ENCODE measurements at places on chromosomes 16 and 17.
A peak's percentile ranks its signal among the peaks of the same experiment; 100 is the strongest.

DNA sequence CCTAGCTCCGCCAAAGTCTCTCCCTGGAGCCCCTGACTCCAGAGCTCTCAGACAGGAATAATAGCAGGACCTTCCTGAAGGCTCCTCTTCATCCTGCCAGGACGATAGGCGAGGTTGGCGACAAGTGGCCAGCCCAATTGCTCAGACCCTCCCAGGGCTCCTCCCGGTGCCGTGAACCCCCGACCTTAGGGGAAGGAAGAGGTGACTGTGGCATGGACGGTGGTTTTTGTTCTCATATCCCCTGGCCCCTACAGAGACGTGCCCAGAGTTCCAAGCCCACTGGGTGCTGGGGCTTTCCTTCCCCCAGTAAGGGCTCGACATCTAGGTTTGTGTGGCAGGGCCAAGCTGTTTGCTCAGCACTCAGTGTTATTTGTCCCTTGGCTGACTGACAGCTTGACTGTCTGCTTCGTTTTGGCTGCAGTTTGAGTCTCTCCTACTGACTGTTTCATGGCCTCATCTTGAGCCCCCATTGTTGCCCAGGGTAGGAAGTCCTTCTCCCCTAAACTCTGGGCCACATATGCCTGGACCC, 4.6 kb upstream of the ADCY7 start:
- H3K27me3 ChIP-seq, result peaks cover 5% of the 10 kb centered on the region
- DNase-seq, result no peak
- peaks cover 50% of the 10 kb centered on the region for H3K4me1 ChIP-seq
- no peak overlapping the region for H3K27ac ChIP-seq
- H3K36me3 ChIP-seq, result peaks cover 3% of the 10 kb centered on the region
- H3K4me3 ChIP-seq, result no peak overlapping the region

- no peak overlapping the region for H3K4me3 ChIP-seq
- no peaks in the 10 kb centered on the region for H3K4me1 ChIP-seq
- DNase-seq, result no peak
- H3K36me3 ChIP-seq, result no peaks in the 10 kb centered on the region
- H3K27ac ChIP-seq, result no peak overlapping the region
- H3K27me3 ChIP-seq, result no peaks in the 10 kb centered on the region
Measured at GRCh38 chr16:54602666-54603065, 316.1 kb upstream of the IRX3 start.

DNA sequence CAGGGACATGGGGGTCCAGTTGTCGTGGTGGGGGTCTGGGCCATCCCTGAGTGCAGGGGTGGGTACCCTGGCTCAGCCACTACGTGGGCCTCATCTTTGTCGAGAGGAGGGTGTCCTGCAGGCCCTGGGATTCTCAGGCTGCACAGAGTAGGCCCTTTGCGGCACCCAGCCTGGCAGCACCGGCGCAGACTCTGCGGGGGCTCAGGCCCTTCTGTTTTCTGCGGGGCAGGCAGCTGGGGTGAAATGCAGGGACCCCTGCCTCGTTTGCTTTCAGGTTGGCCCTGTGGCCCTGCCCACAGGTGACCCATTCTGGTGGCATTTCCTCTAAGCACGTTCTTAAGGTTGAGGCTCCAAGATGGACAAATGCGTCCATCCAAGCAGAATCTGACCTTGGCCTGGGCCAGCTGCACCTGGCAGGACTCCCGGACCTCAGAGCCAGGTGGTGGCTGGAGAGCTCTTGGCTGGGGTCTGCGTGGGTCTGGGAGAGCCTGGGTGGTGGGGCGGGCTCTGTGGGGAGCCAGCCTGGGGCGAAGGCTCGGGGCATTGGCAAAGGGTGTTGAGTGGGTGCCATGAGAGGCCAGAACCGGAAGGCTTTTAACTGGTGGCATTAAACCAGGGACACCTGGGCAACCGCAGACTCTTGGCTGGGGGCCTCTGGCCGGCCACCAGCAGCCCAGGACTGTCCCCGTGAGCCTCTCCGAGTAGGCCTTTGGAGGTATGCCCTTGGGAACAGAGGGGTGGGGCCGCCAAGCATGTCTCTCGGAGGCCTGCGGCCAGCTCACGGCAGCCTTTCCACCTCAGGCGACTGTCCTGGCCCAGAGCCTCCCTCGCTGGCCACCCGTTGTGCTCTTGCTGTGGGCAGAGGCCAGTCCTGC, 16.9 kb downstream of the PRSS27 start:
- H3K36me3 ChIP-seq, result peaks cover 2% of the 10 kb centered on the region
- no peak overlapping the region for H3K27ac ChIP-seq
- H3K27me3 ChIP-seq, result no peaks in the 10 kb centered on the region

GRCh38 chr17:29237476-29238132, 9.1 kb upstream of the CRYBA1 start:
- peaks cover 11% of the 10 kb centered on the region for H3K4me1 ChIP-seq
- no peak overlapping the region for H3K4me3 ChIP-seq
- no peaks in the 10 kb centered on the region for H3K36me3 ChIP-seq
- H3K27ac ChIP-seq, result no peak overlapping the region
- H3K27me3 ChIP-seq, result no peaks in the 10 kb centered on the region

GRCh38 chr17:40615068-40615840, 32.4 kb downstream of the SMARCE1 start:
- H3K36me3 ChIP-seq, result no peaks in the 10 kb centered on the region
- H3K4me3 ChIP-seq, result peak overlapping the region; percentile 33
- peaks cover 90% of the 10 kb centered on the region for H3K4me1 ChIP-seq
- DNase-seq, result peak; percentile 53
- H3K27me3 ChIP-seq, result no peaks in the 10 kb centered on the region
- peak overlapping the region; percentile 88 for H3K27ac ChIP-seq

GRCh38 chr16:23650674-23651416, 9.6 kb downstream of the DCTN5 start:
- no peak overlapping the region for H3K27ac ChIP-seq
- peaks cover 36% of the 10 kb centered on the region for H3K4me1 ChIP-seq
- peaks cover 64% of the 10 kb centered on the region for H3K36me3 ChIP-seq

- H3K36me3 ChIP-seq, result peaks cover 21% of the 10 kb centered on the region
- H3K27ac ChIP-seq, result no peak overlapping the region
- no peak overlapping the region for H3K4me3 ChIP-seq
- no peak for DNase-seq
- no peaks in the 10 kb centered on the region for H3K27me3 ChIP-seq
Measured at GRCh38 chr17:37458805-37459204, 30.9 kb upstream of the DUSP14 start.

GRCh38 chr17:17757391-17757791, 76.1 kb downstream of the RAI1 start:
- H3K27ac ChIP-seq, result peak overlapping the region; percentile 86
- peak; percentile 55 for DNase-seq
- peak overlapping the region; percentile 36 for H3K4me3 ChIP-seq

- no peaks in the 10 kb centered on the region for H3K27me3 ChIP-seq
- no peak overlapping the region for H3K4me3 ChIP-seq
- H3K36me3 ChIP-seq, result no peaks in the 10 kb centered on the region
- no peak for DNase-seq
- no peak overlapping the region for H3K27ac ChIP-seq
Measured at GRCh38 chr17:9529033-9529700, 46.5 kb downstream of the STX8 start.

DNA sequence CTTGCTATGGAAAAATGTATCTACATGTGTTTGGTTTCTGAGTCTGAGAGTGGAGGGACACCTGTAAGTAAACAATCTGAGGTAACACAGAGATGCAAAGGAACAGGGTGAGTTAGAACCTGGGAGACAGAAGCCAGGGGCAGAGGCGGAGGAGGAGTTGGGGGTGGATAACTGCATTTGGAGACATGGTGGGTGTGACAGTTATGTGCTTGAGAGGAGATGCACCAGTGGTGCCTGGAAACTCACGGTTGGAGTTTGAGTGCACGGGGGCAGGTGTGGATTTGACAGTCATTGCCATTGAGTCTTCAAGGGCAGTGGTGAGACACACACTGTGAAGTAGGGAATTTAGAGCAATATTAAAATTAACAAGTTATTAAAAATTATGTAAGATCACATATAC, 6.5 kb downstream of the NUP93 start:
- peaks cover 3% of the 10 kb centered on the region for H3K4me1 ChIP-seq
- no peak overlapping the region for H3K4me3 ChIP-seq
- DNase-seq, result no peak
- H3K27ac ChIP-seq, result no peak overlapping the region
- H3K27me3 ChIP-seq, result no peaks in the 10 kb centered on the region

DNA sequence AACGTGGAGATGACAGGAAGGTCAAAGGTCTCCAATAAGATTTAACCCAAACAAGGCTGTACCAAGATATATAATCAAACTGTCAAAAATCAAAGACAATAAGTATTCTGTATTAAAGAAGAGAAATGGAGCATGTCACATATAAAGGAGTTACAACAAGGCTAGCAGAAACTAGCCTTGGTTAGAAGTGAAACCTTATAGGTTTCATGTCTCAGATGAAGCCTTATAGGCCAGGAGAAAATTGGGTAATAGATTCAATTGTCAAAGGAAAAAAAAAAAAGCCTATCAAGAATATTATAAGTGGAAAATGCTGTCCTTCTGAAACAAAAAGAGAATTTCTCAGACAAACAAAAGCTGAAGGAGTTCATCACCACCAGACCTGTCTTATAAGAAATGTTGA, 419.4 kb downstream of the CDH11 start:
- H3K4me3 ChIP-seq, result no peak overlapping the region
- no peak for DNase-seq
- H3K27me3 ChIP-seq, result no peaks in the 10 kb centered on the region
- no peaks in the 10 kb centered on the region for H3K36me3 ChIP-seq

DNA sequence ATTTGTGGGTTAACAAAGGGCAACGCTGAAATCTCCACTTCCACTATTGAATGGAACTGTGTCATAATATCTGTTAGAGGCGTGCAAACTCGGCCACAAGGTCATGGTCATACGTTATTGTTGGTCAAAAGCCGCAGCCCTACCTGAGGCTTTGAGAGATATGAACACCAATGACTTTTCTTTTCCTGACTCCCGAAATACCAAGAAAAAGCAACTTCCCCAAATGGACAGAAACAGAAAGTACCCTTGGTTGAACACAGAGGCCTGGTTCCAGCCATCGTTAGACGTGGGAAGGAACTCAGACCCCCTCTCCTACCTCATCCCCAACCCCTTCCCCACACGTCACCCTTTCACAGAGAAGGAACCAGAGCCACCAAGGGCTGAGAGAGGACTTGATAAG, 1.4 kb upstream of the PIK3R5 start:
- peaks cover 46% of the 10 kb centered on the region for H3K4me1 ChIP-seq
- no peaks in the 10 kb centered on the region for H3K27me3 ChIP-seq
- H3K36me3 ChIP-seq, result peaks cover 37% of the 10 kb centered on the region
- peak overlapping the region; percentile 97 for H3K4me3 ChIP-seq
- DNase-seq, result no peak

GRCh38 chr16:77805398-77805797, 17.0 kb downstream of the VAT1L start:
- no peaks in the 10 kb centered on the region for H3K4me1 ChIP-seq
- H3K27me3 ChIP-seq, result peaks cover under 1% of the 10 kb centered on the region
- H3K4me3 ChIP-seq, result no peak overlapping the region
- no peak overlapping the region for H3K27ac ChIP-seq
- H3K36me3 ChIP-seq, result no peaks in the 10 kb centered on the region

DNA sequence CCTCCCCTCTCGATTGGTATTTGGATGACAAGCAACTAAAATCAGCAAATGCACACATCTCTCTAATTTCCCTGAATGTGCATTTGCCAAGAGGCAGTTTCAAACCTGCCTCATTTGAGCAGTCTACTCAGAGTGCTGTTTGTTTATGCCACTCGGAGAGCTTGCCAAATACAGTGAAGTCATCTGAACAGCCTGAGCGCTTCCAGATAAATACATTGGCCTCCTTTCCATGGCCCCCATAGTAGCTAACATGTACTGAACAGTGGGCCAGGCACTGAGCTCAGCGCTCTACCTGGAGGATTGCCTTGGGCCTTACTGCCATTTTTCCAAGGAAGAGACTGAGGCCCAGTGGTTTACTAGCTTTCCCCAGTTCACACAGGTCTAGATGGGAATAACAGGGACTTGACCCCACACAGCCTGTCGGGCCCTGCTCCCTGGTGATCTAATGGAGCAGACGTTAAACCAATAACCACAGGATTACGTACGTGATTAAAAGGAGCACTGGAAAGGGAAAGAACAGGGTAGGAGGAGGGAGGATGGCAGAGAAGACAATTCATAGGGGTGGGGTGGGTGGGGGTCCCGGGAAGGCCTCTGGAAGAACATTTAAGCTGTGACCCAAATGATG, 18.7 kb upstream of the ANKRD40CL start:
- peaks cover 26% of the 10 kb centered on the region for H3K27me3 ChIP-seq
- H3K36me3 ChIP-seq, result no peaks in the 10 kb centered on the region
- H3K27ac ChIP-seq, result no peak overlapping the region
- no peak for DNase-seq

- no peaks in the 10 kb centered on the region for H3K36me3 ChIP-seq
- no peak overlapping the region for H3K27ac ChIP-seq
- H3K4me3 ChIP-seq, result no peak overlapping the region
- no peak for DNase-seq
- no peaks in the 10 kb centered on the region for H3K27me3 ChIP-seq
- H3K4me1 ChIP-seq, result no peaks in the 10 kb centered on the region
Measured at GRCh38 chr16:52718046-52718445, 171.1 kb upstream of the TOX3 start.

DNA sequence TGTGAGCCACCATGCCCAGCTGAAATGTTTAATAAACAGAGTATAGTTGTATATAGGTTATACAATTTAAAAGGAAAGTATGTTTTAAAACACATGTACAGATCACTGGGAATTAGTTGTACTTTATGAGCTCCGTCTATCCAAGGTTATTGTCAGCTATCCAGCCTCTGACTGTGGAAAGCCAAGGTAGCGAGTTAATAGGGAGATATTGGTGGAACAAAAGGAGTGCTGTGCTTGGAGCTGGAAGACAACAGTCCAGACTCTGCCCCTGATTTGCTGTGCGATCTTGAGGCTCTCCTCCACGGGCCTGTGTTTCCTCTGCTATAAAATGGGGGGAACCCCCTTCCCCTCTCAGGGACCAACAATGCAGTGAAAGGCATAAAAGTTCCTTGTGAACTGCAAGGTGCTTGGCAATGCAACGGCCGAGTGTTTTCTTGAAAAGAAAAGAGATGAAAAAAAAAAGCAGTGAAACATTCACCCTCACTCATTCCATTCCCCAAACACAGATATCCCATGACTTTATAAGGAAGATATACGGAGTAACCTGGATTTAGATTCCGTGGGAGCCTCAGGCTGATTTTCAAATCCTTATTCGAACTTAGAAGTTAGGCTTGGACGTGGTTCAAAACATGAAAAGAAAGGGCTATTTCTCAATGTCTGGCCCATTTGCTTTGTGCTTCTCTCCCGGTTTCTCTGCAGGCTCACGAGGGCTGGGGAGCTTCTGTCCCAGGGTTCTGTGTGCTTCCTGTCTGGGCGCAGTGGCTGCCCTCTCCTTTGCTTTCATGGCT, 34.1 kb downstream of the CUEDC1 start:
- H3K27ac ChIP-seq, result no peak overlapping the region
- peaks cover 2% of the 10 kb centered on the region for H3K36me3 ChIP-seq
- H3K4me3 ChIP-seq, result no peak overlapping the region
- DNase-seq, result no peak
- peaks cover 9% of the 10 kb centered on the region for H3K27me3 ChIP-seq

DNA sequence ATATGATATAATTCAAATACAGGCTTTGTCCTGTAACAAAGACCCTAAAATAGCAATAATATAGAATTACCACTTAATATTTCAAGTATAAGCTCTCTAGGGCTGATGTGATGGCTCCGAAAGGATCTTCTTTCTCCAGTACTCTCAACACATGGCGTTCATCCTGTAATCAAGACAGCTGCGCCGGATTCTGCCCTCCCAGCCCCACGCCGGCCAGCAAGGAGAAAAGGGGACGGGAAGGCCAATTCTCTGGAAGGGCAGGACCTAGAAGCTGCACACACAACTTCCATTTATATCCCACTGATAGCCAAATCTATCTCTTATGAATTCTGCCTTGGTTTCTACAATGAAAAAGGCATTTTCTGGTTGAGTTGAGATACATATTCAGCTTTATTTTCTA, 32.0 kb downstream of the CCDC182 start:
- H3K27ac ChIP-seq, result no peak overlapping the region
- H3K27me3 ChIP-seq, result peaks cover 36% of the 10 kb centered on the region
- no peak overlapping the region for H3K4me3 ChIP-seq
- no peak for DNase-seq
- H3K36me3 ChIP-seq, result no peaks in the 10 kb centered on the region
